ENCODE measurements at places on chromosomes 3 and 15.

DNA sequence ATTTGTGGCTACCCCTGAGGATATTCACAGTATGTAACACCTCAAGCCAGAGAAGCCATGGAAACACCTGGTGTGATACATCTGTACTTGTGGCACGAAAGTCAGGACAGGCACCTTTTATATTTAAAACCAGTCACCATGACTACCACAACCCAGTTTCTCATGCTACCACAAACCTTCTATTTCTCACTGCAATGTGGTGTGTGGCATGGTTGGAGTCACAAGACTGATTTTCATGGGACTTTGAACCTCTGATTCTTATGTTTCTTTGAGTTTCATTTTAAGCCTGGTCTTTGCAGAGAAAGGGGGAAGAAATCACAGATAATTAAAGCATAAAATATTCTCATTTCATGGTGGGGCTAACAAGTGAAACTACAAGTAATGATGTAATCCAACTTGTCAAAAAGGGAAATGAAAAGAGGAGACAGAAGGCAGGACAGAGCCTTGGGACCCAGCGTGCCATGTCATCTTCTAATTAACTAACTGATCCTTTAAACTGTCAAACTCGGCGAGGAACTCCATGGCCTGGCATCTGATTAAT is 175.9 kb downstream of the PDZRN3 start:
- DNase-seq, result no peak

DNA sequence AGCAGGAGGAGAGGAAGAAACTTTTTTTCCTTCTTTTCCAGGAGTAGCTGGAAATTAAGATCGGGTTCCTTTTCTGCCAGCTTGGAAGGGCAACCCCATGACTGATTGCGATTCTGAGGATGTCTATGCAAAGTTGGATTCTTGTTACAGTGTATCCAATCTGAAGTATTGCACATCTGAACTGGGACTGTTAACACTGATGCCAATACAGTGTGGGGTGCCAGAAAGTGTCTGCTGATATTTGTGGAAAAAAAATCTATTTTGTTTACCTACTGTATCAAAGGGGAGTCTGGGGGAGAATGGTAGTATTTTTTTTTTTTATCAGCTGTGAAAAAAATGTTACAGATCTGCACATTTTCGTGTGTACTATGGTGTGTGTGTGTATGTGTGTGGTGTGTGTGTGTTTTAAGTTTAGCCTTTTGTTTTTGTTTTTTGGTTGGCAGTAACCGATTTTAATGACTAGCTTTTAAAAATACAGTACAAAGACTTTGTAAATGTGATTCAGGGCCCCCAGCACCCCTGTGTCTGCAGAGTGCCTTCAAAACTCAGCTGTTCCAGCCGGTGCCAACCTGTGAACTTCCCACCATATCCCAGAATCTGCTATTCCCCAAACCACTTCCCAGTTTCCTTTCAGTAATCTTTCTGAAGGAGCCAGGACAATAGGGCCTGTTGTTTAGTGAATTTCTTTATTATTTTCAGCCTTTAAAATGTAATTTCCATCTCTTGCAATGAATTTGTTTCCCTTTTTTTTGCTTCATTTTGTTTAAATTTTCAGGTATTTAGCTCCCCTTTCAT is 1.9 kb downstream of the RAP2B start:
- no peak for DNase-seq

DNA sequence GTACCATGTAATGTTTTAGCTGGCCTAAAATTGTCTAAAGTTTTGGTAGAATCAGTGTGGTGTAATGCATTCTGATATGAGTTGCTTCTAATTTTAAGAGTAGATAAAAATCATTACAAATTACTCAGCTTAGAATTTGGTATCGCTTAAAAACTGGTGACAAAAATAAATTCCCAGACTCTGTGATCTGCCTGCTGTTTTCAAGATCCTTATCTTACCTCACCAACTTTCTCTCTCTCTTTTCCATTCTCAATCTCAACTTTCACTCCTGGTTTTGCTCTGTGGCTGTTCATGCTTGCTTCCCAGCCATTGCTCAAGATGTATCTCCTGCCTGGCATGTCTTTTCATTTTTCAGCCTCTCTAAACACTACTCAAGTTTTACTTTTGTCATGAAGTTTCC is 45.7 kb downstream of the TCF12 start:
- DNase-seq, result no peak

GRCh38 chr3:56878074-56878473 is 76.3 kb upstream of the ARHGEF3 start:
- no peak for DNase-seq

- no peak for DNase-seq
These were observed 7.6 kb downstream of the ZNF445 start for GRCh38 chr3:44469914-44470313.

DNA sequence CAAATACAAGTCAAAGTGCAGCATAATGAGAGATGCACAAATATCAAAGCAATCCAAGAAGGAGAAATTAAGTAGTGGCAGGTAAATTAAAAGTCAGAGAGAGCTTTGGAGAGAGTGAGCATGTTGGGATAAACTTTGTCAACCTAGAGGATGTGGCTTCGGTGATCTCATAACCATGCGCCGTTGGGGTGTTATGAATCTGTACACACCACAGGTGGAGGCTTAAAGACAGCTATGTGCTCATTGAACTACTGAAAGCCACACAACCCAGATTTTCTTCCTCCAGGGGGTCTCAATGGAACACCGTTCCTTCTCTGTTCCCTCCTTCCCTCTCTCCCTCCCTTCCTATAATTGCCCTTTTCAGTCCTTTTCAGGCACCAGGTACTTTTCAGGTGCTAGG is 52.0 kb downstream of the SUCNR1 start:
- no peak for DNase-seq

- DNase-seq, result no peak
These were observed 349.4 kb downstream of the LRTM1 start for GRCh38 chr3:54578417-54578816.

DNA sequence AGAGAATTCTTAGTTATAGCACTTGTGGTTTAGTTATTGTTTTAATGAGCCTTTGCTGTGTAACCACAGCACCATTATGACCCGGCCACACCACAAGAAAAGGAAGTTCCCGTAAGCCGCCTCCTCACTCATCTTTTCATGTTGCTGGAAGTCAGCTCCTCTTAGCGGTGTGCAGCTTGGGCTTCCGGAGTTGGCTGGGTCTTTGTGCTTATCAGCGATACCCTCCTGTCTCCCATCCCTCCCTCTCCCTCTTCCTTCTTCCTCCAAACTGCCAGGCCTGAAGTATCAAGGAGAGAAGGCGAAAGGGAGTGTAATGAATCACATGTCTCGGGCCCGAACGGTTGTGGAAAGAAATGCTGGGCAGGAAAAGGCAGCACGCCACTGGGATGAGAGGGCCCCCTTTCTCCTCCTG is 353.5 kb downstream of the MCTP2 start:
- no peak for DNase-seq

GRCh38 chr3:184242297-184242685 is 6.5 kb downstream of the ALG3 start:
- no peak for DNase-seq

- DNase-seq, result no peak
These were observed 221.8 kb downstream of the FEZF2 start for GRCh38 chr3:62151591-62151990.

- no peak for DNase-seq
These were observed 30.1 kb downstream of the SCG5 start for GRCh38 chr15:32671339-32672325.

DNA sequence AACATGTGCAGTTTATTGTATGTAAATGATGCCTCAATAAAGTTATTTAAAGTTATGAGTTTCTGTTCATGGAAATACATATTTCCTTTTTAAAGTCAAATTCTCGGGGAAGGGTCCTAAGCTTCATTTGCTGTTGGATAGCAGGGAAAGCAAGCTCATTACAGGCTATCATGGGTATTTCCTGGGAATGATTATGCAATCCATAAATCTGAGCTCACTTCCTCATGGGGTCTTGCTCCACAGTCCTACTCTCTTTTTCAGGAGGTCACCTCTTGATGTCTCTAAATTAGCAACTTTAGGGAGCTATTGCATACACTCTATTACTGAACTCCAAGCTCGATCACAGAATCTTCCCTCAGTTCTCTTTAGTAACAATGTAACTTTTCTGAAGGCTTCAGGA is 69.9 kb upstream of the TP63 start:
- DNase-seq, result no peak

- no peak for DNase-seq
These were observed 44.2 kb downstream of the ZDHHC3 start for GRCh38 chr3:44931791-44932190.

- DNase-seq, result peak; percentile 36
These were observed at the start of gene PPM1L for GRCh38 chr3:160755776-160756304. Gene PPM1L, plus strand, starts transcription at chr3:160756231.

GRCh38 chr3:82342521-82342920 is 581.1 kb upstream of the GBE1 start:
- no peak for DNase-seq

GRCh38 chr3:187016639-187017345 is 86.5 kb downstream of the ST6GAL1 start:
- no peak for DNase-seq

DNA sequence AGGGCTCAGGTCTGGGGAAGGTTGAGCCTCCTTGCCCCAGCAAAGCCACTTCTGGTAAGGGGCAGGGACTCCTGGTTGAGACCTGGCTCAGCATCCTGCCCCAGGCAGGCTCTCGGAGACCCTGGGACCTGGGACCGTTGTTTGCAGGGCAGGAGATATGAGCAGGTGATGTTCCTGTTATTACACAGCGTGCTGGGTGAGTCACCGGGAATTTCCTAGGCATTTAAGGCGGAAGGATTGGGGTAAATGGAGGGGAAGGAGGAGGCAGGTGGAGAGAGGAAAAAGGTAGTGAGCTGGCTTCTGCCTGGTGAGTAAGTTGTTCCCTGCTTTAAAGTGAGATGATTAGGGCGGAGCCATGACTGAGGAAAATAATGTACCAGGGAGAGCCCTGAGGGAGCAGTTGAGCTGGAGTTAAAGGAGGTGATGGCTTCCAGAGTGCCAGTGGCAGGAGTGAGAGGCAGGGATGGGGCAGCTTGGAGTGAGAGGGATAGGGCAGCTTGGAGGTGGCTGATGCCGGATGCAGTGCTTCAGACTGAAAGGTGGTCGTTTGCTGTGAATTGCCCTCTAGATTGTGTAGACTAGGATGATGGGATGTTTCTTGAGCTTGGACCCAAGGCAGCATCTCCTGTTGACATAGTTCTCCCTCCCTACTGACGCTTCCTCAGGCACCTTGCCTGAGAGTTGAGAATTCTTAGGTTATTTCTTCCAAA is 79.4 kb downstream of the AAGAB start:
- no peak for DNase-seq

DNA sequence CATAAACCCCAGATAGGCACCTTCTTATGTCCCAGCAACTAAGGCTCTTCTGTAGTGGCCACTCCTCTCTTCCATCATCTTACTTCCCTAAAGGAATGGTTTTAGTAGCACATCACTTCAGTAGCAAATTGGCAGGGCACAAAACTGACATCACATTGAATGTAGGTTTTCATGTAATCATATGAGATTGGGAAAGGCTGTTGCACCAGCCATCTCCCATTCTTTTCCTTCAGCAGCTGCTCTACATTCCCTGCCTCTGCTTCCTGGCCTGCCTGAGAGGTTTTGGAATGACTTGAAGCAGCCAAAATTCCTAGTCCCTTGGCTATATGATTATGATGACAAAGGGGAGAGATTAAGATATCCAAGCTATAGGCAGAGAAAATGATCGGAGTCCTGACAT is 36.5 kb downstream of the NSUN3 start:
- DNase-seq, result no peak

DNA sequence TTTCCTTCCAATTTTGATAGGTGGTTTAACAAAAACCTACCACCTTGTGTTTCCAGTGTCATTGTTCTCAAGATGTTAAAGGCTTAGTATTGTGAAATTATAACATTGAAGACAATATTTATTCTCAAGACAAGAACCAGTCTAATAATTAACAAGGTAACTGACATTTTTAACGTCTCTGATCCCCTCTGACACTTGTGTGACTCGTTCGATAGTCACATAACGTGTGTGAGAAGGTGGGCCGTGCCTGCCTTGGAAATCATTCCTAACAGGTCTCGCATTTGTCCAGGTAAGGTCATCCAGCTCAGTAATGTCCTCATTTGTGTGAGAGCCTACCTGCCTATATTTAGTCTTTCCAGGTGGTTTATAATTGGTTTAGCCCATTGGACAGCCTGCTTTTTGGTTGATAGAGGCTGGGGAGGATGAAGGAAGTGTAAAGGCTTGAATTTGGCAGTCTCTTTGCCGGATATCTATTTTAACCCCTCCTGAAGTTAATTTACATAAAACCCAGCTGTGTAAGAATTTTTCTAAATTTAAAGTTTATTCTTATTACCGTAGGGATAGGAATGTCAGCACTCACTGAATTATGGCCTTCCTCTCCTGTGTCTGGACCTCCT is 94.4 kb downstream of the AKAP13 start:
- no peak for DNase-seq

GRCh38 chr3:25480811-25481210 is 52.7 kb downstream of the RARB start:
- DNase-seq, result no peak

DNA sequence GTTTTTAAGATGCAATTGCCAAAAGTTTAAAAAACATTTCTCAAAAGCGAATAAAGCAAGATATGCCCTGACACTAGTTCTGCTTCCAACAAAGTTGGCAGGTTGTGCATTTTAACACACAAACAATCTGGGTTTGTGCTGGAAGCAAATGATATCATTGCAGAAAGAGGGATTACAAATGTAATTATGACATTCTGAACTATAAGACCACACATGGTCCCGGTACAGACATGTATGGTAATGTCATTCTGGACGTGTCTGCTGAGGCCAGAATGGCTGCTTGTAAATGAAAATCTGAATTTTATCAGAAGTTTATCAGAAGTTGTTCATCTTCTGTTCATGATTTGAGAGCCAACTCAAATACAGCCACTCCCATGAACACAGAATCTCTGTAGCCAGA is 10.7 kb downstream of the TMC3 start:
- no peak for DNase-seq

GRCh38 chr15:57323806-57324589 is 52.3 kb upstream of the CGNL1 start:
- DNase-seq, result peak; percentile 80

DNA sequence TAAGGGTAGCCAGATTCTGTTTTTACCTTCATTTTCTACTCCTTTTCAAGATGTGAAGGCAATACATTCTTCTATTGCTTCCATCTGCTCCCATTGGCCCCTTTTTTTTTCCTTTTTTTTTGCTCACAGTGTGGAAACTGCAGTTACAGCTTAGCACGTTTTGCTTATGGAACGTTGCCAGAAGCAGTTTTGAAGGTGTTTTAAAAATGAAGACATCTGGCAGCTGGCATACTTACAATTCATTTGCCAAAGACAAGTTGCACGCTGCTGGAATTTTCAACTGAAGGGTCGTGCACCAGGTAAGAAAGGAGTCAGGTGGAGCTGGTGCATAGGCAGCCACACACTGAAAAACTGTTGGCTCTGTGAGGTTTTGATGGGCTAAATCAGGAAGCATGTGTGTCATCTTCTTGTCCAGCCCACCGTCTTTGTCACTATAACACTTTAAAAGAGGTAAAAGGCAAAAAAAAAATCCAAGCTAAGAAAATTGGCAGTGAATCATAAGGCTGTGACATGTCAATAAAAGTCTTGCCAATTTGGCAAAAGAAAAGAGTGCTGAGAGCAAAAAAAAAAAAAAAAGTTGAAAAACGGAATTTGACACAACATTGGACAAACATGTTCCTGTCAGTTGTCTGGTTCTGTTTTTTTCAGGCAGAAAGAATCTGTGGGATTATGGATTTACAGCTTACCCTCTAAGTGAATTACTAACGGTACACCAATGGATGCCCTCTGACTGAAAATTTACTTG is 225.4 kb upstream of the SOX2 start:
- no peak for DNase-seq

- no peak for DNase-seq
These were observed 15.8 kb upstream of the KCNMB3 start for GRCh38 chr3:179266701-179267211.

GRCh38 chr15:76663529-76663928 is 241.6 kb downstream of the SCAPER start:
- DNase-seq, result no peak
